ENCODE measurements at places on chromosomes 16 and 17.

DNA sequence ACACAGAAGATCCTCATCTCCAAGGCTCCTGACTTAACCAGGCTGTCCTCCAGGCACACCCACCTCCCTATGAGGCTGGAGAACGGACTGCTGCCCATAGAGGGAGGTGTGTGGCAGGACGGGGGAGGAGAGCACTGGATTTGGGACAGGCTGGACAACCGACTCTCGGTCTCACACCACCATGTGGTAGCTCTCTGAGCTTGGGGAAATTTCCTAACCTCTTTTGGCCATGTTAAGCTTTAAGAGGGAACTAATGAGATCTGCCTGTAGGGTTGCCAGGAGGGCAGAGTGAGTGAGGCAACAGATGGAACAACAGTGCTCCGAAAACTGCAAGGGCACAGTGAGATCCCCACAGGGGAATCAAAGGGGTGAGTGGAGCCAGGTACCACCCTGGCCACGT lies 32.7 kb downstream of the RHBDL3 start:
- no peak for DNase-seq

DNA sequence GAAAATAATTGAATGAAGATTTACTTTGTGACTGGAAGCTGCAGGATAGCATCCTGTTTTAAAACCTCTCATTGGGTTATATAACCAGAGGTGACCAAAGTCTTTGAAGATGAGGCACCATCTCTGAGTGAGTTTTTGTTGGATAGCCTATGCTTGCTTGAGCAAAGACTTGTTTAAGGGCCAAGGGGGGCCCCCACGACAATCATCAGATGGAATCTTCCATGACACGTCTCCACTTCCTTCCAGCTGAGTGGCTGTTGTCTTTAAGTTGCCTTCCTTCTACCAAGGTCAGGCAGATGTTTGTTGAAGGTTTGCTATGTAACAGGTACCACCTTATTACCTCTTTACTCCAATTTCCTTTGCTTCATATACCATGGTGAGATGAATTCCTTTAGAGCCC lies 188.8 kb downstream of the PRKCA start:
- DNase-seq = no peak

DNA sequence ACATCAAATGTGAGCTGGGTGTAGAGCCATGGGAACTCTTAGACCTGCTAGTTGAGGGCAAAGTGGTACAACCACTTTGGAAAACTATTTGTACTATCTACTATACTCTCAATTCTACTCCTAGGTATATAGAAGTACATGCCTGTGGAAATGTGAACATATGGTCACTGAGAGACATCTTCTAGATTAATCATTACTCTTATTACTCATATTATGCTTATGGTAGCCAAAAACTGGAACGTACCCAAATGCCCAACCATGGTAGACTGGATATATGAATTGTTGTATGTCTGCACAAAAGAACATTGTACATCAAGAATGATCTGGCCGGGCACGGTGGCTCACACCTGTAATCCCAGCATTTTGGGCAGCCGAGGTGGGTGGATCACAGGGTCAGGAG lies 2.7 kb downstream of the WDR45B start:
- DNase-seq = no peak

DNA sequence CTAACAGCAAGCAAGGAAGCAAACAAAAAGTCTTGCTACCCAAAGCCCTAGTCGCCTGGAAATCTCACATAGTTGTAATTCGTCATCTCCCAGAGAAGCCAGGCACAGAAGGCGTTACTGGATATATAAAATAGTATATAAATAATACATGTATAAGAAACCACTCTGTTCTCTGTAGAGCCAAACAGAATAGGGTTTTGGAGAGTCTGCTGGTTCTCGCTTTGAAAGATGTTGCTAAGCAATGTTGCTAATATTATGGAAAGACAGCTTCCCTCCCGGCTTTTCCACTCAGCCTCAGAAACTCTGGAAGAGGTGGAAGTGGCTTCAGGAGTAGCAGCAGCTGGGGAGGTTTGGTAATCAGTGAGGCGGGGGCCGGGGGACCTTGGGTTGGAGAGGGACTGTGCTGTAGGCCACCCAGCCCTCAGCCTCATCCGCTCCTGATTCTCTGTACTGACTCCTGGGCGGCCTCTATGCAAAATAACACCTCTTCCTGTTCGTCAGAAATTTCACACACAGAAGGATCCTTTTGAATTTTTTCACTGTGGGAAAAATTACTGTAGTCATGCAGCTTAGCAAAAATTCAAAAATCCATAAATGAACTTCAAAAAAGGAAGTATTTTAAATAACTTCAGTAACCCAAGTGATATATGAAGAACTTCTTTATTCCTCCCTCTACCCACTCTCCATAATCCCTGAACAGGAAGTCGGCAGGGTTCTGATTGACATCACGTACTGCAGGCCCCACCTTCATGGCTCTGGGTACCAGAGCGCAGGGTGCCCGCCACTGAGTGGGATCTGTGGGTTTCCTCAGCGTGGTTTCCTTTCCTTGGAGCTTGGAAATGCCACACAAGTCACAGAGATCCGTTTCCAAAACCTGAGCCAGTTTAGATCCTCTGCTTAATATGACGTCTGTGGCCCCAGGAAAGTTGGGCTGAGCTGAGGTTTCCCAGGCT lies 51.4 kb downstream of the RAP1GAP2 start:
- no peak for DNase-seq

- no peak for DNase-seq
Observed at GRCh38 chr17:44777394-44778348, 18.9 kb downstream of the ADAM11 start.

GRCh38 chr17:18224387-18225120 lies 881 bp upstream of the LLGL1 start:
- DNase-seq = no peak

- no peak for DNase-seq
Observed at GRCh38 chr16:67675579-67675935, 8.9 kb downstream of the C16orf86 start.

GRCh38 chr16:15523092-15523541 lies 88.7 kb downstream of the BMERB1 start:
- DNase-seq = no peak

DNA sequence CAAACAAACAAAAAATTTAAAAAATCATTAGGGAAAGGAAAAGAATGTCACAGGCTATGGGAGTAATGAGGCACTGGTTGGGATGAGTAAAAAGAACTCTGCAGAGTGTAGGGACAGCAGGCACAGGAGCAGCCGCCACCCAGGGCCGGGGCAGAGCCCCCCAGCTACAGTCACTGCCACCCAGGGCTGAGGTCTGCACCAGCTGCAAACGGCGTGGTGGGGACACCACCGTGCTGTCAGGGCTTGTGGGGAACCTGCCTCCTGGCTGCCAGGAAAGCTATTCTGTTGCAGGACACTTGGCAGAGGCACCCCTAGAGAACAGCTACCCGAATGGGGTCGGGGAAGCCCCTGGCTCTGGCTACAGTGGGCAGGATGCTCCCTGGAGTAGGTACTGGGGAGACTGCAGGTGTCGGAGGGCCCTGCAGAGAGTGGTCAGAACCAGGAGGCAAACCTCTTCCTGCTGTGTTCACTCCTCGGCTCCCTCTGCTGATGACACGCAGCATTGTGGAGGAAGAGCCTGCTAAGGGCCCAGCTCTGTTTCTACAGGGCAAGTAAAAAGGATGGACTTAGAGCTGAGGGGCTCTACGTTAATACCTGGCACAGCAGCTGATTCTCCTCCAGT lies 32.3 kb upstream of the CAPN15 start:
- DNase-seq = peak; percentile 56

DNA sequence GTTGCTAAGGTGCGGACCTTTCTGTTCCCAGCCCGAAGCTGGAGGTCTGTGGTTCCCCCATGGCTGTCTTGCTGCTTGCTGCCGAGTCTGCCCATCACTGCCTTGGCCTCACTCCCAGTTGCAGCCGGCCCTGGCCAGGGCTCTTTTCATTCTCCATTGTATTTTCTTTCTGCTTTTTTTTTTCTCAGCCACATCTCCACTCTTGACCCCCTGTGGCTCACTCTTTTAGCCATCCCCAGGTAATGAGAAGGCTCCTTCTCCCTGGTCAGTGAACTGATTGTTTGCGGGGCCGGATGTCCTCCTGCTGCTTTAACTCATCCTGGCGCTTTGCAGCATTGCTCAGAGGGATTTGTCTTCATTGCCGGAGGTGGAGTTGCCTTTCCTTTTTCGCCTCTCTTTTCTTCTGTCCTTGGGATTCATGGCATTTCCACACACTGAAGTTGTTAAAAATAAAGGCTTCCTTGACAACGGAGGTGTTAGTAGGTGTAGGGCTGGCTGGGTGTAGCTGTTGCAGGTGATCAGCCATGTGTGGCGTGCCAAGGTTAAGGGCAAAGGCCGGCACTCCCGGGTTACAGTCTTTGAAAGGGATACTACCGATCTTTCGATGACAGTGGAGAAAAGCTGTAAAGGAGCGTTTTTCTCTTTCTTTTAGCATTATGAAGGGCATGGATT lies 34.1 kb downstream of the MAP2K6 start:
- DNase-seq = no peak

GRCh38 chr17:1661045-1661444 lies 11.4 kb upstream of the RILP start:
- no peak for DNase-seq

Data from GM12891 (cell line).